ENCODE measurements at places on chromosomes 1 and 21.

DNA sequence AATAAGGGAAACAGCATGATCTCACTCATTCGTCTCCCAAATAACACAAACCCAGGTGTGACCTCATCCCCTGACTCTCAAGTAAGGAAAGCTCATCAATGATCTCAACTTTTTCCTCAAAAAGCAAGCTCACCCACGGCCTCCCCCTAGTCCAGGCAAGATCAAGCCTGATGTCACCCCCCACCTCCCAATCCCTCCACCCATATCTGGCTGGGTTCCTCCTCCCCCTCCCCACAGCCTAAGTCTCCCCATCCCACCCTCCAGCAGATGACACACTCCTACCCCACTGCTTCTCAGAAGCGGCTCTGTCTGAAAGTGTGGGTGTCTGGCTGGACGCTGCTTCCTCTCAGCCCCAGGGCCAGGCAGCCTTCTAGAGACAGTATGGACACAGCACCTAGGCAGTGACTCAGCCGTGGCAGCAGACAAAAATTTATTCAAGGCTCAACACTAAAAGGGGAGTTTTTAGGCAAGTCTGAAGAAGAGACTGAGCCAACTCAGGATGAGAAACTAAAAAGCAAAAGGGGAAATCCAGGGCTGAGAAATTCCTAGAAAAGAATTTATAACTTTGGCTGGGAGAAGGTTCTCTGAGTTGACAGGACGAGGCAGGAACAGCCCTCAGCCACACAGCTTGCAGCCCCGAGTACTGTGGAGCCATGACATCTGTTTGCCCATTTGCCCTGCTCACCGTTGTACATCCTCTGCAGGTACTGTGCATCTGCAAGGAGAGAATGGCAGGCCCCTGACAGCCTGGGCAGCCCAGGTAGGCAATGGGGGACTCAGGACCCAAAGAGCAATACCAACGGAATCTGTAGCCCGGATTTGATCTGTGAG is 81.6 kb upstream of the LRRC8D start:
- DNase-seq: peak; percentile 33

DNA sequence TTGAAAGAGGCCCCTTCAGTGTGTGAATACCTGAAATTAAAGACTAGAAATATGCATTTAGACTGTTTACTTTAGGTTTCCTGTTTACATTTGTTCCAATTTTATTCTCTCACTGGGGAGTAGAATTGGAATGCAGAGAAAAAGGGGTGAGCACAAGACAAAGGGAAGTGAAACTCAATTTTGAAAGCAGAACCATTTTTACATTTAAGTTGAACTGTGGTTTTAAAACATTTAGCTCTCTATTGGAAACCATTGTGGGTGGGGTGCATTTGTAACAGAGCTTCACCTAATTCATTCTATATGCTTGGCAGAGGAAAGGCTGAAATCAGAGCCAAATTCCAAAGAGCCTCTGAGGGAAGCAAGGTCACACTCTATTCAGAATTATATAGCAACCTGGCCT is 235.3 kb upstream of the C1orf105 start:
- no peak for DNase-seq

GRCh38 chr1:245153081-245153551 is 1.7 kb upstream of the KIF26B start:
- peak; percentile 66 for DNase-seq

DNA sequence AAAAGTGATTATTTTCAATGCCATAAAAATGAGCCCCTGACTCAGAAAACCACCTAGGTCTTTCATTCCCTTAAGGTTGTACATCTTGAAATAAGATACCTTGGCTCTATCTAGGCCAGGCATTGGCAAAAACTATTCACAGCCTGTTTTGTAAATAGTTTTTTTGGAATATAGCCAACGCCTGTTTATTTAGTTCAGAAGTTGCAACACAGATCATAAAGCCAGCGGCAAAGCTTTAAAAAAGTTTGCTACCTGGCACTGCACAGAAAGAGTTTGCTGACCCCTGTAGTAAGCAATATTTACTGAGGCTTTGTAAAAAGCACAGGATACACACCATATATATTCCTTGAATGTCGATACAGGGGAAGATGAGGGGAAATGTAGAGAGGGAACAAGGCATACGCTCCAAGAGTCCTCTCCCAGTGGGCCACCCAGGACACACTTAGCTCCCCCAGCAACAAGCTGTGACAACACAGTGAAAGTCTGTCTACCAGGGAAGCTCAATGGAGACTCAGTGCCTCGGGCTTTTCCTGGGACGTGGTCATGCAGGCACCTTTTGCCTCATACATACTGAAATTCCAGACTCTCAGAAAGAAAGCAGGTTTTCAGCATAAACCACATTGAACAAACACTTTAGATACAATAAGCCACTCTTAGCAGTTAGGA is 20.5 kb downstream of the TARBP1 start:
- no peak for DNase-seq

DNA sequence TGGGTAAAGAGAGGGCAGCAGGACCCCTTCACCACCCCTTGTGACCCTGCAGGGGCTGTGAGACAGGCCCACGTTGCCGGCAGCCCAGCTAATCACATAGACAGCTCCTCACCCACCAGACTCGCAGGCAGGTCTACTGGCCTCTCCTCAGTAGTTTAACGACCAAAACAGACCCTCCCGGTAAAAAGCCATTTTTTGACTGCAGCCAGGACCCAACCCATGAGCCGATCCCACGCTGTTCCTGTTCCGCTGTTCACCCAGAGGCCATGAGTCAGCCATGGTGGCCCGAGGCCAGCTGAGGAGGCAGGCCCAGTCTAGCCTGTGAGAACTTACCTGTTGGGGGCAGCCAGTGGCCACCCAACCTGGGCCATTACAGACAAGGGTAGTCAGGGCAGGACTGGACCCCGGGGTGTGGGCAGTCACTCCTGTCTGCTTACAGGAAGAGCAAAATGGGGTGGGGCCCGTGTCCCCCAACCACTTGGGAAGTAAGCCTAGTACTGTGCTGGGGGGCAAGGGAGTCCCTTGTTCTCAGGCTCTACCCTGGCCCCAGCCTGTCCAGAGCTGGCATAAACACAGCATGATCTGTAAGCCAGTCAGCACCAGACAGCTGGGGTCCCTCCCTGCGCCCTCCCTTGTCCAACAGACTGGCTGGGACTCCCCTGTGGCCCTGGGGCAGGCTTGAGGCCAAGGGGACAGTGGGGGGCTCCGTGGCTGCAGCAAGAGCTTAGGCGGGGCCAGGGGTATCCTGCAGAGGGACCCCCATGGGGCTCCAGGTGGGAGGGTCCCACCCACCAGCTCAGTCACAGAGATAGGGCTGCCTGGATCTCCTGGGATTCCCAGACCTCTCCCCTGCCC is 61.9 kb downstream of the WNT9A start:
- DNase-seq: no peak

DNA sequence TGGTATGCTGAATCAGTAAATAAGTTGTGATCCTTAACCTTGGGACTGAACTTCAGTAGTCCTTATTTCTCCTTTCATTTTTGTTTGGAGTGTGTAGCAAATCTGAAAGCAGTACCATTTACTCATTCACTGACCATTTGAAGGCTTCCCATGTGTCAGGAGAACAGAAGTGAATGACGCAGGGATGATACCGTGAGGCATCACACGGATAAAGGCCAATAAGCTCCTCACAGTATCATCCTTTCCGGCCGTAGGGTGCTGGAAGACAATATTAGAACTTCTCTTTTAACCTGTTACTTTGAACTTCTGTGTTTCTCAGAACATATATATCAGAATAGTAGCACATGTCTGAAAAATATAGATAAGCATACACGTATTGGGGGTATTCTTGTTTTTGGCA is 21.3 kb downstream of the BACH1 start:
- DNase-seq: no peak

DNA sequence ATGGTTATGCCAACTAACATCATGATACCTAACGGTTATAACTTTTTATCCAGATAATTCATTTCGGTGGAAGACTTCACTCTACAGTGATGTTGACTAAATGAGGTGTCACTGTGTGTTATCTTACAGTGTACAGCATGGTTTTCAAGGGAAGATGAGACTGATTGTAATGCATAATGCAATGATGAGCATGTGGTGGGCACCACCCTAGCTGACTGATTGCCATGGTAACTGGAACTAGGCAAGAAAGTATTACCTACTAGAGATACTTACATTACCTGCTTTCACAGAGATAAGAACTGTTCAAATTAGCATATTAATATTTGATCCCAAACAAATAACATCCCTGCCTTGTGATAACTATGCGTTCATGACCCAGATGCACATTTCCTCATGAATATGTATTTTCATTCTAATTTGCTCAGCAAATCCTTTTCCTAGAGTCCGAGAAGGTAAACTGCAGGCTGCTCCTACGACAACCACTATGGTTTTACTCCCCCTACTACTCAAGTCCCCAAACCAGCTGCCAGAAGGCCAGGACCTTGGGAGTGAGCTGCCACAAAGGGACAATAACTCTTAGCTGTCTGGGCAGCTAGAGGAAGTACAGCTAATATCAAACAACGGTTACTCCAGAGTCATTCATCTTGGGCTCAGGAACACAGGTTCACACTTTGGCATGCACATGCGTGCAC is 29.2 kb downstream of the TRABD2B start:
- DNase-seq: no peak

DNA sequence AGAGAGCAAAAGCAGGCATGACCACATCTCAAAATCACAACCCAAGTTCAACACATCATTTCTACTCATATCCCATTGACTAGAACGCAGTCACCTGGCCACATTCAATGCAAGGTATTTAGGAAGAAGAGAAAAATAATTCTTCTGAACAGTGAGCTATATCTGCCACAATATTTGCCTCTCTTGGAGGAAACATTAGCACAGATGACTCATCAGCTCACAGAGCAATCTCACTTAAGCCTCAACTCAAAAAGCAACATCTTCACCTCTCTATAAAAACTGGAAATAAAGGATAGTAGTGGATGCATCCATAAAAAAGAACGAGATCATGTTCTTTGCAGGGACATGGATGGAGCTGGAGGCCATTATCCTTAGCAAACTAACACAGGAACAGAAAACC is 143.9 kb upstream of the FMN2 start:
- no peak for DNase-seq

- DNase-seq: no peak
These were observed 91.8 kb downstream of the KCNN3 start for GRCh38 chr1:154778275-154778674.

Measured in CD4-positive, alpha-beta T cell treated with Interleukin-21 for 1 hour (primary cell).